ENCODE measurements at places on chromosomes 6 and 20. TPM values are rescaled to one million over a fixed set of nuclear protein-coding genes. Genes with fewer than 3 reads are reported as not detected.

DNA sequence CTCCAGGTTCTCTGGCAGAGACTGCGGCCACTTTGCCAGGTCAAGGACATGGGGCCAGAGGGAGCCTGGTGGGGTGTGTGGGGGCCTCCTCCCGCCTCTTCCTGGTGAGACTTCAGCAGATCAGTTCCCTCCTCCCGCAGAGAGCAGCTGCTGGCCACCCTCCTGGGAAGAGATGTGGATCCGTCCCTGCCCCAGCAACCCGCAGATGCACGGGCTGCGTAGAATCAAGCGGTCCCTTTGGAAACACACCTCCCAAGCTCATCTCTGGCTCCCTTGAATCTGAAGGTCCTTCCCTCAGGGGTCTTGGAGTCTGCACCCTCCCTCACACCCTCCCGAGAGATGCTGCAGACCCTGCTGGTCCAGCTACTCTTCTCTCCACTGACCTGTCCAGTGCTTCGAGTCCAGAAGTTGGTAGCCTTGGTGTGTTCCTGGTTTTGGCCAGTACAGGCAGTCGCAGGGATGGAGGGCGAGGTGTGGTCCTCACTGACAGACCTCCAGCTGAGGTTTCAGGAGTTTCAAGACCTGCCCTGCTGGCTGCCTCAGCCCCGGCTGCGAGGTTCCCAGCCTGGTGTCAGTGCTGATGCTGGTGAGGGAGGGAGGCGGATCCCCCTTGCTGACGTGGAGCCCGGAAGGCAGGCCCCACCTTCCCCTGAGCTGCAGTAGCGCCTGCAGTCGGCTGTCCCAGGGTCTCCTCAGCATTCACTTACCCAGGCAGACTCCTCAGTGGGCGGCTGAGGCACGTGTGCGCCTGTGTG, at the start of gene NPBWR2:
Gene NPBWR2 (minus strand): TSS at position 585 of the 755 bp plus-strand sequence. CDS start 734 bp downstream, outside the sequence.
- no peak for DNase-seq

GRCh38 chr6:6414931-6415330, 94.5 kb upstream of the F13A1 start:
- no peak for DNase-seq

The WTAP gene
- total RNA-seq, result 61.8 TPM

The HSPA12B gene
- 0.12 TPM for total RNA-seq
